Dorsolateral prefrontal cortex (tissue), 122 donors: ENCODE measurements at places on chromosomes 4 and X.

DNA sequence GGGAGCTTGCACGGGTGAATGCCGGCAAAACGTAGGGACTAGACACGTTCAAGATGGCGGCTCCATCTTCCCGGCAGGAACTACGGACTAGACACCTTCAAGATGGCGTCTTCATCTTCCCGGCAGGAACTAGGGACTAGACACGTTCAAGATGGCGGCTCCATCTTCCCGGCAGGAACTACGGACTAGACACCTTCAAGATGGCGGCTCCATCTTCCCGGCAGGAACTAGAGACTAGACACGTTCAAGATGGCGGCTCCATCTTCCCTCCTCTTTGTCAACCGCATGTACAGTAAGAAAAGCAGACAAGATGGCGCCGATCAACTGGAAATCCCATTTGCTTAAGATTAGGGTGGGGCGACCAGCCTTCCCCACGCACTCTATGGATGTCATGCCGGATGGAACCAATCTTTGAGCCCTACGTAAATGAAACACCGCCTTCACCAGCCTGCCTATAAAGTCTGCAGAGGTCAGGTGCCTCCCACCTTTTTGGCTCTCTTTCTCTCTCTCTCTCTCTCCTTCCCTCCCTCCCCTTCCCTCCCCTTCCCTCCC lies 222.4 kb downstream of the CRLF2 start:
- peak; percentile 83 for DNase-seq

DNA sequence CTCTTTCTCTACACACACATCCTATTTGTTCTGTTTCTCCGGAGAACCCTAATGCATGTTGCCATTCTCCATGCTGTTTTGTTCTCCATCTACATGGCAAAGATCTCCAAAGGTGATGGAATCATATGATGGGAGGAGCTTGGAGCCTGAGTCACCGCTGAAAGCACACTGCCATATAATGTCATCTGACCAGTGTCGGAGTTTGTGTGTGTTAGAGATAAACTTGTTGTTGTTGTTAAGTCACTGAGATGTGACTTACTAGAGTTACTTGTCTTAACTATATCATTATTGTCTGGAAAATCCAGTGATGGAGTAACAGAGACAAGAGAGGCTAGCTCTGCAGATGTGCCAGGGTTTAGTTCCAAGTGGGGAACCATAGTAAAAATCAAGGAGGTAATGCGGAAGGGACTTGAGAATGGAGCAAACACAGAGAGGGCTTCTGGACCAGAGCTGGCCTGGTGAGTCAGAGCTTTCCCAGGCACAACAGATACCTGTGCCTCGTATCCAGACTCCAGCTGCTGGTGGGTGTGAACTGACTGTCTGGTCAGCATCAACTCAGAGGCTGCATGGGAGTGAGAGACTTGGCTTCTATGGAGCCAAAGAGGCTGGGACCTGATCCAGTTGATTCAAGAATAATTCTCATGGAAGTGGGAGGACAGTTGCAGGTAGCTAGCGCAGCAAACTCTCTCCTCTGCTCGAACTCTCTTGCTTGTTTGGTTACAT lies 30.6 kb upstream of the CCKAR start:
- DNase-seq, result no peak

DNA sequence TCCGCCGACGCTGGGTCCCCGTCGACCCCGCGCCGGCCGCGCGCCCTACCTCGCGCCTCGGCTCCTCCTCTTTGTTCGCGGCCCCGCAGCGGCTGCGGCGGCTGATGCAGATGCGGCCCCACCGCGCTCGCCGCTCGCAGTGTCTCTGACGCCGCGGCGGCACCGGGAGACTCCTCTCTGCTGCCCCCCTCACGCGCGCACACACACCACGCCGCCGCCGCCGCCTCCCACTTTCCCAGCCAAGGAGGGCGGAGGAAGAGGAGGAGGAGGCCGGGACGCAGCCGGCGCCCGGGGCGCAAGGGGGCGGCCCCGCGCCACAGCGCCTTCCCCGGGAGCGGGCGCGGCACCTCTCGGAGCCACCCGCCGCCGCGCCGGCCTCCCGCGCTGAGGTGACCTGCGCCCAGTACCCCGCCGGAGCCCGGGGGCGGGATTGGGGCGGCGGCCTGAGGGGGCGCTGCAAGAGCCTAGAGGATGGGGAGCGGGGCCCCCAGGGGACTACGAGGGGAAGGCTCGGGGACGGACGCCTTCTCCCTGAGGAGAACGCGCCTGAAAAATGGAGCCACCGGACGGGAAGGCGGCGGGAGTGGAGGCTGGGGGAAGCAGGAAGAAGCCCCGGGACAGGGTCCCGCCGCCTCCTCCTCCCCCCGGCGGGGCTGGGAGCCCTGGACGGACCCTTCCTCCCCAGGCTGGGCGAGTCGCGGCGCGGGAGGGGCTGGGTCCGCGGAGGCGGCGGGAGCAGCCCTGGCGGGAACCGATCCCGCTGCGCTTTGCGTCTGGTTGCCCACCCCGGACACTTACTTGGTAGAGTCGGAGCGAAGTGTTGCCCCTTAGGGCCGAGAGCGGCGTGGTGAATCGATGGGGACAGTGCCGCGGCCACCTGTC lies at the start of gene SH3RF1:
SH3RF1 (minus strand) TSS at position 147 of the 882 bp plus-strand sequence. CDS start 1,744 bp downstream, outside the sequence.
- DNase-seq, result peak; percentile 68

- DNase-seq, result no peak
These were observed 62.1 kb downstream of the CLCN3 start for GRCh38 chr4:169682372-169683047.

DNA sequence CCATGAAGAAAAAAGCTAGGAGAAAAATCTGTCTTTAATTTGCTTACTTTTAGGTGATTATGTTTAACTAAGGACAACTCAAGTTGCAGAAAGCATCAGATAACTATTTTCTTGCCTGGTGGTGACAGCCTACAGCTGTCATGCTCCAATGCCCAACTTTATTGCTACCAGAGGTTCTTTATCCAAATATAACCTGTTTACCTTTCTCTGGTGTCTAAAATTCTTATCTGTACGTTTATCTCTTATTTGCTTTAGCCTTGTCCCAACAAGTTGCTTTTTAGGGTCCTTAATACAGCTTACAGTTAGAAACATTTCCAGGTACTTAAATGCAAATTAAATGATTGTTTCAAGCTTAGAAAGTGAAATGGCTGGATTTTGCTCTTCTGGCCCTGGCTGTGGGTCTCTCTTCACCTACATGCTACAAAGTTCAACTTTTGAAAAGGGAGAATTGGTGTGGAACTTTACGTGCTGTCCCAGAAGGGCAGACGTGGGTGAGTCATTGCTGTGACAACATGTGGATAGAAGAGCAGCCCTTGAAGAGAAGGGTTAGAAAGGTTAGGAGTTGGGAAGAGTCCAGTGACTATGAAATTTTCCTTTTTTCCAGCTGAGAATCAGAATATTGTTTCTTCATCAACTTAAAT lies 60.7 kb downstream of the HPGD start:
- no peak for DNase-seq
